ENCODE measurements at places on chromosomes 3 and 15.

DNA sequence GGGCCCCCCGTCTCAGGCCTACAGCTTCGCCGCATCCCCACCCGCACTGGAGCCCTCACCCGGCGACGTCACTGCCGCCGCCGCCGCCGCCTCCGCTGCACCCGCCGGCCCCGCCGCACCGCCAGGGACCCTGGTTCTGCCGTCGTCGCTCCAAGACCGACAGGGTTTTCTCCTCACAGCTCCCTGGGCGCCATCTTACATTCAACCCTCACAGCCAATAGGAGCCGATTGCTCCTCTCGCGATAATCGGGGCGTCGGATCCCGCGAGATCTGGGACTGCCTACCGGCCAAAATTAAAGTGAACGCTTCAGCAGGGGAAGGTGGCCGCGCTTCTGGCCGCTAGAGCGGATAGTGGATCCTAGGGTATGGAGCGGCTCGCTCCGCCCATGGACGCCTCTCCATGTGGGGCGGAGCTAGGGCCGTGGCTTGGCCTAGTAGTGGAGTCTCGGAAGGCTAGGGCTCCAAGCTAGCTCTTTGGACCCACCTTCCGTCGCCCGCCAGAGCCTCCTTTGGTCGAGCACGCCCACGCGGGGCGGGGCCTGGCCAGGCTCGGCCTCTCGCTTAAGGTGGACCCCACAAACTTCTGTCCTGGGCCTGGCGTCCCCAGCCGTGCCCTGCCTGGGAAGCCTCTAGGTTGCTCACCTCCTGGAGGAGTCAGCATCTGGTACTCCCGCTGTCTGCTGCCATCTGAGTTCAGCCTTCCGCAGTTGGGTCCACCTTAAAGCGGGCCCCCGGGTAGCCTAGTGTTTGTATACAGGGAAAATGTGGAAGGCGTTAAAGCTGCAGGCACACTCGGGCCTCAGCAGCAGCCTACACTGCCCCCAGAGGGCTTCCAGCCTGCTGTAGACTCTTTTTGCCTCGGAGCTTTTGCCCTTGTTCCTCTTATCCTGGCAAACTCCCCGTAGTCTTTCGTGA is at the start of gene QRICH1:
TSS of gene QRICH1 (minus strand) at position 219 of the 915 bp plus-strand sequence. CDS start 17,054 bp downstream, outside the sequence.
- DNase-seq, result peak; percentile 98

- no peak for DNase-seq
These were observed 23.6 kb upstream of the BCL2A1 start for GRCh38 chr15:79994615-79995014.

DNA sequence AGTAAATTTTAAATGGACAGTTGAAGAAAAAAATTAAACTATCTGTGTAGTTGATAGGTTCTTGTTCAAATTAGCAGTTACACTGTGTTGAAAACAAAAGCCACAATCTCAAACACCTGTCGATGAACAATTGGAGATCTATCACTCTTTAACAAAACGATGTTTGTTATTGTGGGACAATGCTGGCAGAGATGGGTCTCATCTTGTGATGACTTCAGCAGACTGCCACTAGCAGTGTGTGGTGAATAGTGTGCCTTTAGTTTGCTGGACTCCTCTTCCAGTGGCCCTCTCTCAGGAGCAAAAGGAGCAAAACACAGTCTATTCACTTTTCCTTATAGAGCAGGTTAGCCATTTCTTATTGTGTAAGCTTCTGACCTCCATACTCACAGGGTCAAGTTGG is 14.7 kb upstream of the TRIM59 start:
- DNase-seq, result peak; percentile 98

DNA sequence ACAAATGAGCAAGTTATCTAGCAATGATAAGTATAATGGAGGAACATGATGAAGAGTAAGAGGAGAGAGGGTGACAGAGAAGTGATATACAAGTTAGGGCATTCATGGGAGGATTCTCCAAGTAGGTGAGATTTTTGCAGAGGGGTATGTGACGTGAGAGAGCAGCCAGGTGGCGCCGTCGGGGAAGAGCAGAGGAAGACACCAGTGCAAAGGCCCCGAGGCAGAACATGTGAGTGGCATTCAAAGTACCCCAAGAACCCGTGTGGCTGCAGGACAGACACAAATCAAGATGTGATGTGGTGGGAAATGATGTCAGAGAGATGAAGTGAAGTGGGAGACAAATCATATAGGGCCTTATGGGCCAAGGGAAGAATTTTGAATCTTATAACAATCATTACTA is 81.8 kb upstream of the GRM7 start:
- no peak for DNase-seq

GRCh38 chr3:196639483-196640296 is at the start of gene NRROS:
Gene NRROS (plus strand): TSS chr3:196639694. CDS start chr3:196654540, 14,846 bp downstream.
- peak; percentile 64 for DNase-seq

GRCh38 chr3:58003093-58003492 is 5.1 kb upstream of the FLNB start:
- no peak for DNase-seq

DNA sequence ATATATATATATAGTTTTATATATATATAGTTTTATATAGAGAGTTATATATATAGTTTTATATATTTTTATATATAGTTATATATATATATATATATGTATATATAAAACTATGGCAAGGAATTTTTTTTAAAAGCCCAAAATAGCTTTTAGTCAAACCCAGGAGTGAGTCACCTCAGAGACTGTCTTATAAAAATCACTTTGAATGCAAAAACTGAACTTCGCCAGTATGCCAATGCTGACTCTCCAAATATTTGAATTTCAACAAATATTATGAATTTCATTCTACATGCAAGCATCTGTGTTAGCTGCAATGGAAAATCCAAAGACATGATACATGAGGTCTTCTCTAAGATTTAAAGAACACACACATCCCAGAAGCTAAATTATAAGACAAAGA is 132.8 kb upstream of the NR2F2 start:
- no peak for DNase-seq

GRCh38 chr3:114080201-114080600 is 23.7 kb downstream of the QTRT2 start:
- DNase-seq, result no peak

GRCh38 chr3:147846854-147847478 is 437.8 kb downstream of the ZIC1 start:
- no peak for DNase-seq

GRCh38 chr3:62589078-62589477 is 215.7 kb upstream of the FEZF2 start:
- DNase-seq, result no peak

DNA sequence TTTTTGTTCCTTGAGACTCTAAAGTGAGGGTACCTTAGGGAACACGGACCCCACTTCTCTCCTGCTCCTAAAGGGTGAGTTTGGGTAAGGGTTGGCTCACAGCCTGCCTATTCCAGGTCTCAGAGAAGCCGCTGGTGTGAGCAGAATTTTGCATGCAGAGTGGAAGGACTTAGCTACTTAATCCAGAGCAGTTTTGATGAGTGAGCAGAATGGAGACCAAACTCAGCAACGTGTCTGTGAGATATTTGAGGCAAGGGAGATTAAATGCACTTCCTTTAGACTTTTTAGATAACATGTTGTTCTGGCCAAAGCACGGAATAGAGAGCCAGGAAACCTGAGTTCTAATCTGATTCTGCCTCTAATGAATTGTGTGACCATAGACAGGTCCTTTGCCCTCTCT is 5.1 kb downstream of the SLC24A1 start:
- DNase-seq, result no peak

DNA sequence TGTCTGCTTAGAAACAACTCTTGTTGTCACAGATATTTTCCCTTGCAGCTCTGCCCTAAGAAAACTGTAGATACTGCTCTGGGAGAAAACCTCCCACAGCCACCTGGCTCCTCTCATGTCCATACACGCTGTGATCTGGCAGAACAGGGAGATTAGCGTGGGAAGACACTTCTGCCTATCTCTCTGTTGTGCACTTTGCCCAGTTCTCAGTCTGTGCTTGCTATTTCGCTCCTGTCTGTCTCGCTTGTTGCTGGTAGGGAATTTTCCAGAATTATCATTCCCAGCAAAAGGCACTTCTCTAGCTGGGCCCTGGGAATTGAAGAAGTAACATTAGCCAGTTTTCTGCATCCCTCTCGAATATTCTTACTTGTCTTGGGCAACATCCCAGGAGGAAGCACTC is 8.1 kb upstream of the GATM start:
- peak; percentile 78 for DNase-seq

DNA sequence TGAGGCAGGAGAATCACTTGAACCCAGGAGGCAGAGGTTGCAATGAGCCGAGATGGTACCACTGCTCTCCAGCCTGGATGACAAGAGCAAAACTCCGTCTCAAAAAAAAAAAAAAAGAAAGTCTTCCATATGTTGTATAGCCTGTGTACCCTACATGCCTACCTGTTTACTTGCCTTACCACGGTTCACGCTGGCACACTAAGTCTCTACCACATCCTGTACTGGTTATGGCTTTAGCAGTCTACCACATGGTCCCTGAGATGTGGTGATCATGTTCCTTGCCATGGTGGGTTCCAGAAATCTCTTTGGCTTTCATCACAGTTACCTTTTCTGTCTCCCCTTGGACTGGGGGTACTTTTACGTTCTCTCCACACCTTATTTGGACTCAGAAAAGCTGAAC is 63.8 kb upstream of the TBC1D5 start:
- no peak for DNase-seq

GRCh38 chr3:76646921-76647562 is 392.9 kb upstream of the ROBO2 start:
- no peak for DNase-seq

GRCh38 chr3:141597931-141598330 is 111.1 kb downstream of the RASA2 start:
- DNase-seq, result no peak

DNA sequence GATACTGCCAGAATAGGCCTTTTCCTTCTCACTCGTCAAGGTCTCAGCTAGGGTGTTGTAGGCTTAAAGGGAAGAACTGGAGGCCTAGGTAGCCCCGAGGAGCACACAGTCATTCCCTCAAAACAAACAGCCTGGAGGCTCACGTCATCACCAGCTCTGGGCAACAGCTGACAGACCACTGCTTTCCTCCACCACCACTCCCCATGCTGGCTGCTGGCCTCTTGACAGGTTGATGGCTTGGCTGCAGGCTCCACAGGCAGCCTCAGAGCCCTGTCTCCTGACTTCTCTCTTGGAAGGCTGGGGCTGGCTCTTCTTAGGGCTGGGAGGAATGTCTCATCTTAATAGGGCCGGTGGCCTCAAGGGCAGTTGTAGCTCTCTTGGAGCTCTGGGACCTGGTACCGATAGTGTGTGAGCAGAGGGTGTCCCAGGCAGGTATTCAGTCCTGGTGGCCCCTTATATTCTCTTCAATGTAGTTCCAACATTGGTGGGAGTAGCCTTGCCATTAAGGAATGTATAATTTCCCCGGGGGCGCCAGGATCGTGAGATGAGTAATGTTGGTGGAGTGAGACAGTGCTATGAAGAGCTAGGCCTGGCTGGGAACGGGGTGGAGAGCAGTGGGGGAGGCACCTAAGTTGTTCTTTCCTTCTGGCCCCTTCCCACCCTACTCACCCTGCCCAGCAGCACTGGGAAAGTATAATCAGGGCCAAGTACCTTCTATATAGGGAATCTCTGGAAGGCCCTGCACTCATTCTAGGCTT is 6.1 kb upstream of the AP2M1 start:
- DNase-seq, result no peak

All from pons (tissue), 1 donor.